ENCODE measurements at places on chromosomes 13 and 19.
A peak's percentile ranks its signal among the peaks of the same experiment; 100 is the strongest.

DNA sequence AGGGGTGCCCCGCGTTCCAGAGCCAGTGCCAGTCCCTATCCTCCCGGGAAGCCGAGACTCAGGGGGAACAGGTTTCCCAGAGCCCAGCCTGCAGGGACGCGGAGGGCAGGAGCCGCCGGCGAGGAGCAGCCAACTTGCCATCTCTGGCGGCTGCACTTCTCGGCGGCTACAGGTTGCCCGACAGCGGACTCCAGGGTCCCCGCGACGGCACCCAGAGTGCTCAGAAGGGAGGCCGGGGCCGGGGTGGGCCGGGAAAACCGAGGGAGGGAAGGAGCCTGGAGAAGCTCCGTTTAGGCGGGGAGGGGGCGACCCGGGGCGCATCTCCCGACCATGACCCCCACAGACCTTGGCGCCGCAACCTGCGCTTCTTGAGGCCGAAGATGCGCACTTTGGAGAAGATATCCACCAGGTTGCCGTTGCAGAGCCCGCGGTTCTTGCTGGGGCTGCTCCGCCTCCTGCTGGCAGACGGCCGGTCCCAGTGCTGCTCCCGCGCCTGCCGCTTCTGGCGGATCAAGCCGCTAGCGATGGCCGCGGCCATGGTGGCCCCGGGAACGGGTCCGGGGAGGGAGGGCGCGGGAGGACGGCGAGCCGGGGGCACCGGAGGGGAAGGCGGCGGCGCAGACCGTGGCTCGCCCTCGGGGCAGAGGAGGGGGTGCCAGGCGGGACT is 463.8 kb downstream of the ITGBL1 start:
- DNase-seq, result no peak

GRCh38 chr13:100432611-100433010 is 156.0 kb downstream of the GGACT start:
- no peak for DNase-seq

DNA sequence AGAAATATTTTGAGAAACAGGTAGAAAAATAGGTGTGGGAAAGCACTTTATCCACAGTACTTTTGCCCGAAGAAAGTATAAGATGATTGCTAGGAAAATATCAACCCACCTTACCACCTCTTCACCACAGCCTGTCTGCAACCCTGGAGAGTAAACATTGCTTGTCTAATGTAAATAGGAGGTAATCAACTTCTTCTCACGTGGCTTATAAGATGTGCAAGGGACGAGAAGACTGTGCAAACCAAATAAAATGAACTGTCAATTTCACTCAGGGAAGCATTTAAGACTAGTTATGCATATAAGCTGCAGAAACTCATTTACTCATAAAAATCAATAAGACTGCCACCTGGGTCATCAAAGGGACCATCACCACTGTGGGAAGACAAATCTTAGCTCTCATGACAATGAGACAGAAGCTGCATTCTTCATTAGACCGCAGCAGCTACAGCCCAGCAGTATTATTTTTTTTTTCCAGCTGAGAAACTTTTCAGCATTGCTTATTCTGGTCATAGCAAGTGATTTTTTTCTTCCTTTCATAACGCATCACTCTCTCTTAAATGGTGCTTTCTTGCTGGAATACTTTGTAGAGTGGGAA is 807.7 kb upstream of the GPC6 start:
- no peak for DNase-seq

DNA sequence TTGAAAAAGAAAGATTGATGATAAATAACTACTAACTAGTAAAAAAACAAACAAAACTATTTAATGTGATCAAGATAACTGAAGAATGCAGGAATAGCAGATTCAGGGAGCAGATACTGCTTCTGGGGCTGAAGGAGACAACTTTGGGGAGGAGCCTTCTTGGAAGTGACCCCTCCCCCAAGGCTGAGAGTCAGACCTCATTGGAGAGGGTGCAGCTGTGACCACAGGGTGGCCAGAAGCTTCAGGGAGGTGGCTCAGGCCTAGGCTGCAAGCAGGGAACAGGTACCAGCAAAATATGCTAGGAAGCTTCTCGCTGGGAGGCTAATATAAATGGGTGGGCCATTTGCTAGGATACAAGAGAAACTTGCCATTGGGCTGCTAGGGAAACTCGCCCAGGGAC is 149.9 kb downstream of the MYO16 start:
- DNase-seq, result no peak

DNA sequence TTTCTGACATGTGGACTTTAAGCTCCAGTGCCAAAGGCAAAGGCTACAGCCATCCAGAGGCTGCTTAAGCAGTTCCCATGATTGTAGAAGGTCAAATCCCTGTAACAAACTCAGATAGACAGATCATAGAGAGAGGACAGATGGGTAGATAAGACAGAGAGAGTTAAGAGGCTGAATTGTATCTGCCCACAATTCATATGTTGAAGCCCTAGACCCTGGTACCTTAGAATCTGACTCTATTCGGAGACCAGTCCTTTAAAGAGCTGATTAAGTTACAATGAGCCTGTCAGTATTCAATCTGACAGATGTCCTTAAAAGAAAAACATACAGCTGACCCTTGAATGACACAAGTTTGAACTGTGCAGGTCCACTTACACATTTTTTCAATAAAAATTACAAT is 115.2 kb downstream of the RAP2A start:
- DNase-seq, result no peak

- no peak for DNase-seq
These were observed 13.2 kb downstream of the EHD2 start for GRCh38 chr19:47726467-47726866.

GRCh38 chr13:110377178-110377825 is 70.2 kb downstream of the COL4A2 start:
- no peak for DNase-seq

GRCh38 chr13:46620029-46620428 is 67.1 kb downstream of the LRCH1 start:
- DNase-seq, result no peak

- DNase-seq, result no peak
These were observed 107.8 kb downstream of the EDNRB start for GRCh38 chr13:77810878-77811277.

DNA sequence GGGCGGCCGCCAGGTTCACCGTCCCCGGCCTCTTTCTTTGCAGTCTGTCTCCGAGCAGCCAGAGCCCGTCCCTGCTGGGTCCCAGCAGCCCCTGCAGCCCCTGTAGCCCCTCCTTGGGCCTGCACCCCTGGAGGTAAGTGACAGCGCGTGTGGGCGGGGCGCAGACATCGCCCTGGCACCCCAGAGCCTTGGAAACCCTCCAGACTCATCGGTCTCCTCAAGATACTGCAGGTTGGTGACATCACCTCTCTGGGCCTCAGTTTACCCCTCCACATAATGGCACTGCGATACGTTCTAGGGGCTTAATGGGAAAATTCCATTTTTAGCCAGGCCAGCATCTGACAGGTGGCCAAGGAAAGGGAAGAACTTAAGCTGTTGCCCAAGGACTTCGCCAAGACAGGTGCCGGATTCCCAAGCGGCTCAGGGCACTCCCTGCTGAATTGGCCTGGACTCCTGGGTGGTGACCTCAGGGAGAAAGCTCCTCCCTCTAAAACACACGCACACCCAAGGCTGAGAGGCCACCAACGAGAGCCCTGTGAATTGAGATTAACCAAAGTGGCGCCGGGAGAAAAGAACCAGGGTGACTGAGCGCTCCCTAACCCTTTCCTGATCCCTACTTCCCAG is 13.1 kb downstream of the MAST3 start:
- no peak for DNase-seq

- no peak for DNase-seq
These were observed 3.8 kb upstream of the MAP2K7 start for GRCh38 chr19:7899751-7900378.

GRCh38 chr13:24038405-24038804 is 122.1 kb upstream of the SPATA13 start:
- no peak for DNase-seq

- DNase-seq, result no peak
These were observed 9.6 kb upstream of the CEACAM5 start for GRCh38 chr19:41698746-41699230.

GRCh38 chr13:40668335-40668734 is 1.9 kb upstream of the FOXO1 start:
- DNase-seq, result no peak

GRCh38 chr13:95603887-95604555 is 40.5 kb downstream of the DZIP1 start:
- no peak for DNase-seq

GRCh38 chr19:40822161-40822560 is 23.2 kb downstream of the EGLN2 start:
- DNase-seq, result no peak

- no peak for DNase-seq
These were observed 2.0 kb downstream of the SLC8A2 start for GRCh38 chr19:47469719-47470118.

- no peak for DNase-seq
These were observed 8.4 kb upstream of the PTPRS start for GRCh38 chr19:5349041-5349440.

DNA sequence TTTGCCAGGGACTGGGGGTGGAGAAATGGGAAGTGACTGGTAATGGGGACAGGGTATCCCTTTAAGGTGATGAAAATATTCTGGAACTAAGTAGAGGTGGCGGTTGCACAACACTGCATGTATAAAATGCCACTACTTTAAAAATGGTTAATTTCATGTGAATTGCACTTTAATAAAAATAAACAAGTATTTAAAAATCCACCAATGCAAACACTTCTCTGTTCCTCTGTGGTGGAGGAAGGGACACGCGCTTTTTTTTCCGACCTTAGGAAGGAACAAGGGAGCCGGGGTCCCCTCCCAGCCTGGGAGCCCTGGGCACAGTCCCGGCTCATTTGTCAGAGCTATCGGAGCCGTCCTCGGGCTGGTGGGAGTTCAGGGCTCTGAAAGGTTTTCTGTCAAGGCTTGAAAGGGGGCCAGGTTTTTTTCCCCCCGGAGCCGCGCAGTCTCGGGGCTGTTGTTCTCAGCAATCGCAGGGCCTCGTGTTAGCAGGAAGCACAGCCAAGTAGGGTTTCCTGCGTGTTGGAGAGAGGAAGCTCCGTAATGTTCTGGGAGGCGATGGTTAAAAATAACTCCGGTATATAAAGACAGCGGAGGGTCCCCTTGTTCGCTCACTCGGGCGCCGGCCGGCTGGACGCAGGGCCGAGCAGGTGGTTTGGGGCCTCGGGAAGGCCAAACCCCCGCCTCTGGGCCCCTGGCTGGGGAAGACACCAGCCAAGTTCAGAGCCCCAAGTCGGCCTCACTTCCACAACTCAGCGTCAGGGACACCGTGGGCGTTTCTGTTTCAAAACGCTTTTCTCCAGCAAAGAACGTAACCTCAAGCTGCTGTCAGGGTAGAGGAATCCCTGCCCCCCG is 41.2 kb upstream of the KLF2 start:
- DNase-seq, result peak; percentile 58

DNA sequence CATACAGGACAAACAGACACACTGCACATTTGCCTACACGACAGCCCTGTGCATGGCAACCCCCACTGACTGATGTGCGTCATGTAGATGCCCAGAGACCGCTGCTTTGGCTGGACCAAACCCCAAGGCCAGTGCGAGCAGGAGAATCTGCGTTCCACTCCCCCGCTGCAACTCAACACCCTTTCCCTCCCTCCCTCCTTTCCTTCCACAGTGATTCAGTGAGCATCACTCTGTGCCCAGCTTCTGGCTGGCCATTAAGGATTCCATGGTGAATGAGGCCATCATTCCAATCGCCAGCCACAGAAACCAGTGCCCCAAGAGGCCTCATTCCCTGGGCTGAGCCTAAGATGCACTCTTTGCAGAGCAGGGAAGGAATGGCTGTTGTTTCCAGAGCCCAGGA is 61.6 kb downstream of the GSX1 start:
- DNase-seq, result no peak

DNA sequence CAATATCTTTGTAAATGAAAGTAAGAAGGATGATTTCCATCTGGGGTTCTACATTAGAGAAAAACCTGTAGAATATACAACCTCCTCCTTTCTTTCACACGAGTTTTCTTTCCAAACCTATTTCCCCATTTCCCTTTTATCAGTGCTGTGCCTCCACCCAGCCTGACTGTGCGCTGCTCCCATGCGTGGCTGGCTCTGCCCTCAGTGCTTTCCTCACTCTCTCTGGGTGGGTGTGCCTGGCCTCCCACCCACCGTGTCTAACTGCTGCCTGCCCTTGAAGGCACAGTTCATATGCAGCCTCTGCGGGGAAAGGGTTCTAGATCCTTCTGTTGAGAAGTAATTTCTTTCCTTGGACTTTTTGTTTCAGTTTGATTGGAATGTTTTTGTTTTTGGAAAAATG is 70.7 kb downstream of the PCCA start:
- DNase-seq, result no peak

DNA sequence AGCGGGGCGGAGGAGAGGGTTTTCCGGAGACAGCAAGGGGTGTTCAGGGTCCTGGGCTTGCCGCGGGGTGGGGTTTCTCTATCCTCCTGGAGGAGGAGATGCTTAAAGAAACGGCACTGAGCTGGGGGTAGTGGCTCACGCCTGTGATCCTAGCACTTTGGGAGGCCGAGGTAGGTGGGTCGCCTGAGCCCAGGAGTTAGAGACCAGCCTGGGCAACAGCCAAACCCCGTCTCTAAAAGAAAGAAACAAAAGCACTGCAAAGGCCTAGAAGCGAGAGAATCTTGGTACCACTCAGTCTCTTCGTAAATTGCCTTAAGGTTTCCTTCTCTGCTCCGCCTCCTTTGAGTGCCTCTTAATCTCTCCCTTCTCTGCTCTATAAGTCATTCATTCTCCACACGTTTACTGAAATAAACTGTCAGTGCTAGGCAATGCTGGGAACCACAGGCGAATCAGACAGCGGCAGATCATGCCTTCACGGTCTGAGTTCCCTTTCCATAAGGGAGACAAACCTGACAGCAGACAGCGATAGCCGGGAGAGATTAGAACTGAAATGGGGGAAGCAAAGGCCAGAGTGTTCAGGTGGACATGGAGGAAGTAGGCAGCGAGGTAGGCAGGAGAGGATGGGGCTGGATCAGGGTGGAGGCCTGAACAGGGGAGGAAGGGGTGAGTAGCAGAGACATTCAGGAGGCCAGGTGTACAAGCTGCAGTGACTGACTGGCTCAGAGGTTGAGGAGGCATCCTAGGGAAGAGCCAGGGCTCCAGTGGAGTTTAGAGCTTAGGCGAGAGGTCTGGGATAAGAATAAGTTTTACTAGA is 580 bp downstream of the EIF3K start:
- DNase-seq, result no peak

DNA sequence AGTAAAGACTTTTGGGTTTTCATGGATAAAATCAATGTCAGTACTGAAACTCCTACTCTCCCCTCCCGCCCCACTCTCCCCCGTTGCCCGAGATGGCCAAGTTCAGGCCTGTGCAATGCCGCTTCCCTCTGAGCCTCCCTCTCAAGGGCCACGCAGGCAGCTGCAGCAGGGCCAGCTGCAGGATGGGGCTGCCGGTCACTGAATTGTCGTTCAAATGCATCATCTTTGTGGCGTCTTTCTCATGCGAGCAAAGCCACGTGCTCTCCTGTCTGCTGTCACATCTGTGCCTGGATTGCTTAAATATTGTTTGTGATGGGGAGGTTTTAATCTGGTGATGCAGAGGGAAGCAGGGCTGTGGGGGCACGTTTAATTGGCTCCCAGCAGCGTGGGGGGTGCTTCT is 26.6 kb downstream of the SHISA2 start:
- no peak for DNase-seq

GRCh38 chr13:112756967-112757758 is 67.3 kb downstream of the ATP11A start:
- DNase-seq, result no peak

Data from omental fat pad (tissue), 4 donors.